Stimulated activated CD4-positive, alpha-beta T cell treated with anti-CD3 and anti-CD28 coated beads, TNF-alpha, amount 100 ng/mL, for 24 hours (primary cell): ENCODE measurements at places on chromosomes 3 and 15.

DNA sequence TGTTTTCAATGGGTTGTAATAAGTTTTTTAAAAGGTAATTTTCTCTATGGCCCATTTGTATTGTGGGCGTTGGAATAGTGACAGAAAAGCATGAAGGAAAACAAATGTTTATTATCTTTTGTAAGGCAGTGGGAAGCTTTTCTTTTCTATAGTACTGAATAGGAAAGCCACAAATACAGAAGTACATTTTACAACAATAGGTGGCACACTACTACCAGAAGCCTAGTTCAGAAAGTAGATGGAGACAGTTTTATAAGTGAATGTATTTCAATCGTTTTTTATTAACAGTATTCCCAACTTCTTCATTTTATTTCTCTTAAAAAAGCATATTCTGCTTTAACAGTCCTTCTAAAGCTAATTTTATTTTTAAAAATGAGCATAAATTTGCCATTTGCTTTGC, 296.7 kb downstream of the PTPRG start:
- no peak for DNase-seq

GRCh38 chr15:70557521-70558258, 205.7 kb downstream of the UACA start:
- no peak for DNase-seq

DNA sequence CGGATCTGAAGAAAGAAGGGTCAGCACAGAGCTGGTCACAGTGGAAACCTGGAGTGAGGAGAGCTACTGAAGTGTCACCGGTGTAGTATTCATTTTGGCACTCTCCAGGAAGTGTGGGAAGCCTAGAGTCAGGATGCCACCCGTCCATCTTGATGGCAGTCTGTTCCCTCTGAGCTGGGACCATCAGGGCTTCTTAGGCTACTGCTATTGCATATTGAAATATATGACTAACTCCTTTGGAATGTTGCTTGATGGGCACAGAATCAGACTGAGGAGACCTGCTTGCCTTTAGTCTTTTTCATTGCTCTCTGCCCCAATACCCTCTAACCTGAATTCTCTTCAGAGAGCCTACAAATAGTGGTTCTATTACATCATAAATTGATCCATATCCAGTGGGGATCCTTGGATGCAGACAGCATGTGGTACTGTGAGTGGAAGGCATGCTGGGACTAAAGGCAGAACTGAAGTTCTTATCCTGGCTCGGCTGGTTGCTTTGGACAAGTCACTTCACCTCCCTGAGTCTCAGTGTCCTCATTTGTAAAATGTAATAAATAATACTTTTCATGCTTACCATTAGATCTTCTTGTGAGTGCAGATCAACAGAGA, 143.5 kb downstream of the PDE8A start:
- DNase-seq: no peak

DNA sequence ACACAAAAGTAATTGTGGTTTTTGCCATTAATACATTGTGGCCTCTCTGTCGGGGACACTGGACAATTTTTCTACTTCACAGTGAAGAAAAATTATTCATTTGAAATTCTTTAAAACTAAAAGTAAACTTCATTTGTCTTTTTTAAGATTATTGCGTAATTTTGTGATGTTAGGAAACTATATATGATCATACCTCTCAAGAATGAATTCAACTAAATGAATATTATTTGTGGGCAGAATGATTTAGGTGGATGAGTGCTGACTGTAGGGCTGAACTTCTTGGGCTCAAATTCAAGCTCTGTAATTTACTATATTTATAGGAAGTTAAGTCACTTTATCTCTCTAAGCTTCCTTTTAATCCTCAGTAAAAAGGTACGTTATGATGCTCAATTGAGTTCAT, 441.2 kb downstream of the ROBO1 start:
- DNase-seq: no peak

GRCh38 chr15:75751891-75752290, 39.2 kb upstream of the CSPG4 start:
- DNase-seq: no peak

DNA sequence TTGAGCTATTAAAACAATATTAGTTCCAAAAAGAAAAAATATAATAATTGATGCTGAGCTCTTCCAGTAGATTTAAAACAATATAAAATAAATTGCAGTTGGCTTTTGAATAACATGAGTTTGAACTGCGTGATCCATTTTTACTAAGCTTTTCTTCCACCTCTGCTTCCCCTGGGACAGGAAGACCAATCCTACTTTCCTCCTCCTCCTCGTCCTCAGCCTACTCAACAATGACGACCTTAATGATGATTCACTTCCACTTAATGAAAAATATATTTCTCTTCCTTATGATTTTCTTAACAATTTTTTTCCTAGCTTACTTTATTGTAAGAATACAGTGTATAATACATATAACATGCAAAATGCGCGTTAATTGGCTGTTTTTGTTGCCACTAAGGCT, 78.9 kb upstream of the THRB start:
- no peak for DNase-seq

DNA sequence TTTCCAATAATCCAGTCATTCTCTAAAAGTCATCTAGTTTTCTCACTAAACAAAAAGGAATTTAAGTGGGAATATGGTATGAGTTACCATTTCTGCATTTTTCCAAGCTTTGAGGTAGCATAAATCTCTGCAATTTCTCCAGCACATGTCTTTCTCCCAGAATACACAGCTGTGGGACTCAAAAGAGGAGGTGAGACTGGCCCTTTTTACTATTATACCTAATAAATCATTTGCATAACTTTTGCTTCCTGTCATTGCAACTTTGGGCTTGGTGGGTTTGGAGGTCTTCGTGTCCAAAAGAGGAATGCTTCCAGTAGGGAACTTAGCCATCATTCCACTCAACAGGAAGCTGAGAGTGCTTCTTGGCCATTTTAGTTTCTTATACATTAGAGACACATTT, 94.8 kb downstream of the FMN1 start:
- DNase-seq: no peak

DNA sequence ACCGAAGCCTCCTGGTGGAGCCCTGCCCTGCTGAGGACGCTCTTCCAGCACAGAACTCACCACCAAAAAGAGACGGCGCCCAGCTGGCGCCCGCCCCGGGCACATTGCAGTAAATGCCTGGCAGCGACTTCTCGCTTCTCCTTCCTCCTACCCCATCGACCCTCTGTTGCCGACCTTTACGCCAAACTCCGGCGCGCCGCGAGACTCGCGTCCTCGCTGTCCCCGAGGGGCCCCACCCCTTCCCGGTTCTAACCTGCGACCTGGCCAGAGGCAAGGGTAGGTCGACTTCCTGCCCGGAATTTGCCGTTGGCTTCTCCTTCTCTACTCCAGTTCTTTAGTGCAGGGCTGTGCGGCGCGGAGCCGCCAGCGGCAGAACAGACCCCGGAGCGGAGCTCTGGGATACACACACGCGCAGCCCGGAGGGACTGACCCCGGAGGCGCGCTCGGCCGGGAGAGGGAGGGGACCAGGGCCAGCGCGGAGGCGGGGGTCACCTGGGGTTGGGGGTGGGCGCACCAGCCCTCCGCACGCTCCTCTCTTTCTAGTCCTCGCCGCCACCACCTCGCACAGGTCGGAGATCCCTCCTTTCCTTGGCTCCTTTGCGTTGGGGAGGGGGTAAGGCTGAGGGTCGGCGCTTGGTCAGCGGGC, 226.6 kb upstream of the AZI2 start:
- no peak for DNase-seq

DNA sequence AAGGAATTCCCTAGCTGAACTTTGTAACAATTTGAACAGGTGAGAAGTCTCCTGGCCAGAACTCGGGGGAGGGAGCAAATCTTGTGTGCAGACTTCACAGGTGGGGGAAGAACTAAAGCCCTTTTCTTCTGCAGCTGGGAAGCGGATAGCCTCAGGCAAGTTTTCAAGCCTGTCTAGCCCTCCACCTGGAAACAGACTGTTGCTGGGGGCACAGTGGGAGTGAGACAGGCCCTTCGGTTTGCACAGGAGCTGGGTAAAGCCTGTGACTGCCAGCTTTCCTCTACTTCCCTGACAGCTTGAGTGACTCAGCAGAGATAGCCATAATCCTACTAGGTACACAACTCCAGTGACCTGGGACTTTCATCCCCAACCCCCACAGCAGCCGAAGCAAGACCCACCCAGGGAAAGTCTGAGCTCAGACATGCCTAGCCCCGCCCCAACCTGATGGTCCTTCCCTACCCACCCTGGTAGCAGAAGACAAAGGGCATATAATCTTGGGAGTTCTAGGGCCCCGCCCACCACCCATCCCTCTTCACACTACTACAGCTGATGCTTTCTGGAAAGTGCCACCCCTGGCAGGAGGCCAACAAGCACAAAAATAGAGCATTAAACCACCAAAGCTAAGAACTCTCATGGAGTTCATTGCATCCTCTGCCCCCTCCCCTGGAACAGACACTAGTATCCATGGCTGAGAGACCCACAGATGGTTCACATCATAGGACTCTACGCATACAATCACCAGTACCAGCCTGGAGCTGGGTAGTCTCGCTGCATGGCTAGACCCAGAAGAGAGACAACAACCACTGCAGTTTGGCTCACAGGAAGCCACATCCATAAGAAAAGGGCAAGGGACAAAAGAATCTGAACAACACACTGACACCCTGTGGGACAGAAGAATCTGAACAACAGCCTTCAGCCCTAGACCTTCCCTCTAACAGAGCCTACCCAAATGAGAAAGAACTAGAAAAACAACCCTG, 479.0 kb downstream of the RAP2B start:
- no peak for DNase-seq

- no peak for DNase-seq
Measured at GRCh38 chr15:69556344-69556743, 103.7 kb downstream of the RPLP1 start.

DNA sequence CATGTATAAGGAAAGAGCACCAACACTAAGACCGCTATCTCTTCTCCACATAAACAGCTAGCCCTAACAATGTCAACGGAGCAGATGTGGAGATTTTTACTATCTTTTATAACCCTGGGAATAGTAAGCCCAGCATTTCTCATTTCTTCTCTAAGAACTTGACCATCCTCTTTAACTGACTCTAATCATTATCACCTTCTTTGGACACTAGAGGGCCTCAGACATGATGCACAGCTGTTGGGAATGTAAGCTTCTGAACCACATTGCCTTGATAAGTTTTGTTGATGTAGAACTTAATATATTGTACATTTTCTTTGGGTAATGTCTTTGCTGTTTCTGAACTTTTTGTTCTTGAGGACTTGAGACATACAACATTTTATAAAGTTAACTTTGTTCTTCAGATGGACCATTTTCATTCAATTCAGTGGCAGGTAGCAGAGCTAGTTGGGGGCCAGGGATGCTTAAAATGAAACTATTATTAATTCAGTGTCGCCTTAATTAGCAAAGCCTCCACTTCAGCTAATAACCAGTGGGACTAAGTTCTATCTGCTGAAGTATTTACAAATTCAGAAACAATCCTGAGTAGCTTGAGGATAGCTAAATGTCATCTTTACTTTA, 9.6 kb upstream of the TAGLN3 start:
- DNase-seq: no peak

DNA sequence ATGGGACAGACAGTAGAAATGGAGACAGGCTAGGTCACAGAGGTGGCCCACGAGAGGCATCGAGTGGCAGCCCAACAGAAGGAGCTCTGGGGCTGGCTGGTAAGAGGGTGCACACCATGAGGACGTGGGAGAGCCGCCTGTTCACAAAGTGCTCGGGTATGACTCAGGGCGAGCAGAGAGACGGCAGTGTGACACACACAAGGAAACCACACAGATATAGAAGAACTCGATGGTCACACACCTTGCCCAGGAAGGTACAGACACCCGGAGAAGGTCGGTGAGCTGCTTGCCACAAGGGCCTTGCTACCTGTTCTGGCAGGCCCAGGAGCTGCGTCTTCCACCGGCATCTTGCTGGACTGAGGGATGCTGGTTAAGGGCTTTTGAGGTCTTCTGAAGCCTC, 50.2 kb downstream of the CA12 start:
- DNase-seq: no peak

DNA sequence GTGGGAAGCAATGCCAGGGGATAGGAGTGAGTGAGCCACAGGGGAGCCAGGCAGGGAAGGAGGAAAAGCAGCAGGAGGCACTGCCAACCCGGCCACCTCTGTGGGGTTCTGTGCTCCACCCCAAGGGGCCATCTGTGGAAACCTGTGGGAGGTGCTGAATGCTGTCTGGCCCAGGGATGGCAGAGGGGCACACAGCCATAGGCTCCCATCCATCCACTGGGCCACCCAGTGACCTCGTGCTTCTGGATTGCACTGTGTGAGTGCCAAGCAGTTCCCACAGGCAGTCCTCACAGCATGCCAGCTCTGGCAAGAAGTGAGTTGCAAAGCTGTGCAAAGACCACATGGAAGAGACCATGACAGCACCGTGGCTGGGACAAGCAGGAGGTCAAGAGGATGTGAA, 27.5 kb downstream of the DNAJB8 start:
- DNase-seq: no peak

- no peak for DNase-seq
Measured at GRCh38 chr15:43942194-43942593, 115.4 kb downstream of the WDR76 start.

DNA sequence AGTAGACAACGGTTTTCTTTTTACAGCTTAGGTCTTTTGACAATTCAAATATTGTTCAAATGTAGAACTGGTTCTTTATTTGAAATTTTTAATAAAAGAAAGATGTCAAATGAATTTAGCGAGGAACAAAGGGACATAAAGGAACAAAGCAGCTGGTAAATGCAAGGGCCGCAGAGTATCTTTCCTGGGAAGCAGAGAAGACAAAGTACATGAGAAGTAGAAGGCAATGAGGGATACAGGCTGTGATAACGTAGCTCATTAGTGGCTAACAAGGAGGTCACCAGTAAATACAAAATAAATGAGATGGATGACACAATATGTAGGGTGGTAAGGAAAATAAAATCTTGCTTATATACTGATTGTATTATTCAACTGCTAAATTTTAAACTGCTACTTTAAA, 762.8 kb downstream of the VGLL3 start:
- DNase-seq: no peak

GRCh38 chr15:47371939-47372338, 345.4 kb upstream of the SEMA6D start:
- DNase-seq: no peak

DNA sequence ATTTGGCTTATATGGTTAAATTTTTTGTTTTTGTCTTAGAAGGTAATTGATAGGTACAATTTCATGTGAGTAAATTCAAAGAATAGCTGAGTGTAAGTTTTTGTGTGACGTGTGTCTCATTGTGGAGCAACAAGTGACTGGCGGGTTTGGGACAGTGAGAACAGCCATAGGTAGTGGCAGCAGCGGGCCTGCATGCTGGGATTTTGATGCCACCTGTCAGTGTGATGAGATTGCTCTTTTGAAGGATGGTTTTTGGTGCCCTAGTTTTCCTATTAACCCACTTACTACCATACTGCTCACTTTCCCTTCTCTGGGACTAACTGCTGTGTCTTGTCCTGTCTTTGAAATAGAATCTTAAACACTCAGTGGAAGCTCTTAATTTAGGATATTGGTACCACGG, 522.6 kb downstream of the NAALADL2 start:
- DNase-seq: no peak

GRCh38 chr3:61727435-61727834, 166.1 kb downstream of the PTPRG start:
- no peak for DNase-seq

DNA sequence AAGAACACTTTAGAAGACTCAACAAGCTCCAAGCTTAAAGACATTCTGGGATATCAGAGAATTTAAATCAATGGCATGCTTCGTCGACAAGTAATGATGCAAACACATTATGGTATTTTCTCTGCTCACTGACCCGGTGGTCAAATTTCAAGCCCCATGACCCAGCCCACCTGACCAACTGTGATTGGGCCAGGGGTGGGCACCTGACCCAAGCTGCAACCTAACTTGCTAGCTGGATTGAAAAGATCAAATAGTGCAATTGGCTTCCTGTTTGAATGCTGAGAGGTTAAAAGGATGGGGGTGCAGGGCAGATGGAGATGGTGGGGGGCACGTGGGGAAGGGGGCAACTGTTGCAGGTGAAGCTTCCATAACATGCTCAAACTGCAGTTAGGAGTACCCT, 250.4 kb downstream of the CLSTN2 start:
- DNase-seq: no peak
